ENCODE measurements at places on chromosomes 2 and 18.

- no peak for DNase-seq
These were observed 4.1 kb downstream of the RAPGEF4 start for GRCh38 chr2:172739661-172740266.

DNA sequence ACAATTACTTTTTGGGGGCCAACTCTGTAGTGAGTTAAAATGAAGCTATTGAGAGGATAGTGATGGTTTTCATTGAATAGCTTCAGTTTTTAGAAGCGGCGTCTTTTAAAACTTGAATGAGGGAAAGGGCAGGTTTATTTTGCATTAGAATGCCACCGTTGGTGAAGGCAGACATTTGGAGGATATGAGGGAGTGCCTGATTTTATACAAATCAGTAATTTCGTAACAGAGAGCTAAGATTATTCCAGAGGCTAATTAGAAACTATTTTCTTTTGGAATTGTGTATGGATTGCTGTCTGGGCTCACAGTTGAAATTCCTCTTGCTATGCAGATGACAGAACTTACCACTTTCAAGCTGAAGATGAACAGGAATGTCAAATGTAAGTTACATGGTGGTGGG lies 67.6 kb downstream of the ITGB1BP1 start:
- no peak for DNase-seq

DNA sequence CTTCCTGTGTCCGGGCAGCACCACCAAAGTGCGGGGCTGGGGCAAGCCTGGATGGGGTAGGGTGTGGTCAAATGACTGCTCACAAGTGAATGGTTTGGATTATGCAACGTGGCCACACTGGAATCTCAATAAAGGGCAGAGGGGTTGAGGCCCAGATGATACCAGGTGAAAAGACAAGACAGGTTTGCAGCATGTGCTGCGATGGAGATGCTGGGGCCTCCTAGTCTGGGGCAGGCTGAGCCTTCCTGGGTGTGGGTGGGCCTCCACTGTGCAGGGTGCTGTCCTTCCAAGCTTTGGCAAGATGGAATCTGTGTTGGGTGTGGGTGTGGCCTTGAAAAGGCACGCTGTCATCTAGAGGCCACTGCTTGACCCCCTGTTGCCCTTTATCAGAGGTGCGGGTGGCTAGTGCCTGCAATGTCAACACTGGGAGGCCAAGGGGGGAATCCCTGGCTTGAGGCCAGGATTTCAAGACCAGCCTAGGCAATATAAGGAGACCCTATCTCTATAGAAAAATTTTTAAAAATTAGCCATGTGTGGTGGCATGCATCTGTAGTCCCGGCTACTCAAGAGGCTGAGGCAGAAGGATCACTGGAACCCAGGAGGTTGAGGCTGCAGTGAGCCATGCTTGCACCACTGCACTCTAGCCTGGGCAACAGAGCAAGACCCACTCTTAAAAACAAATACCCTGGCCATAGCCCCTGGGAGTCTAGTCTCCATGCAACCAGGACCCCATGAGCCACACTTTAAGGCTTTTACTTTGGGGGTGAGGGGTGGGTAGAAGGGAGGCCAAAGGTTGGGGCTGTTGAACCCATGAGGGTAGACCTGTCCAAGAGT lies 13.8 kb downstream of the RRM2 start:
- no peak for DNase-seq

DNA sequence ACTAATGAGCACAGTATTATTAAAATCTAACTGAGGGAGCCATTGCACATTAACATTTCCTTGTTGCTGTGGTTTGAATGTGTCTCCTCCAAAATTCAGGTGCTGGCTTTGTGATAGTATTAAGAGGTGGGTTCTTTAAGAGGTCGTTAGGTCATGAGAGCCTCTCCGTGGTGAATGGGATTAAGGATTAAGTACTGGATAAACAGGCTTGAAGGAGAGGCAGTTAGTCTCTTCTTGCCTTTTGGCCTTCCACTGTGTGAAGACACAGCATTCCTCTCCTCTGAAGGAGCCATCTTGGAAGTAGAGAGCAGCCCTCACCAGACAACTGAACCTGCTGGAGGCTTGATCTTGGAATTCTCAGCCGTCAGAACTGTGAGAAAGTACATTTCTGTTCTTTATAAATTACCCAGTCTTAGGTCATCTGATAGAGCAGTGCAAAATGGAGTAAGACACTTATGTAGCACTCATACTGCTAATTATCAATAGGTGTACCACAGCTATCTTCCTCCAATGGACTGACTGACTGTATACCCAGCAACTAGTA lies 182.7 kb downstream of the MYO3B start:
- DNase-seq: no peak

- no peak for DNase-seq
These were observed 1.7 kb downstream of the ARHGAP28 start for GRCh38 chr18:6731222-6731596.

GRCh38 chr2:203993560-203993959 lies 57.0 kb downstream of the ICOS start:
- DNase-seq: no peak

DNA sequence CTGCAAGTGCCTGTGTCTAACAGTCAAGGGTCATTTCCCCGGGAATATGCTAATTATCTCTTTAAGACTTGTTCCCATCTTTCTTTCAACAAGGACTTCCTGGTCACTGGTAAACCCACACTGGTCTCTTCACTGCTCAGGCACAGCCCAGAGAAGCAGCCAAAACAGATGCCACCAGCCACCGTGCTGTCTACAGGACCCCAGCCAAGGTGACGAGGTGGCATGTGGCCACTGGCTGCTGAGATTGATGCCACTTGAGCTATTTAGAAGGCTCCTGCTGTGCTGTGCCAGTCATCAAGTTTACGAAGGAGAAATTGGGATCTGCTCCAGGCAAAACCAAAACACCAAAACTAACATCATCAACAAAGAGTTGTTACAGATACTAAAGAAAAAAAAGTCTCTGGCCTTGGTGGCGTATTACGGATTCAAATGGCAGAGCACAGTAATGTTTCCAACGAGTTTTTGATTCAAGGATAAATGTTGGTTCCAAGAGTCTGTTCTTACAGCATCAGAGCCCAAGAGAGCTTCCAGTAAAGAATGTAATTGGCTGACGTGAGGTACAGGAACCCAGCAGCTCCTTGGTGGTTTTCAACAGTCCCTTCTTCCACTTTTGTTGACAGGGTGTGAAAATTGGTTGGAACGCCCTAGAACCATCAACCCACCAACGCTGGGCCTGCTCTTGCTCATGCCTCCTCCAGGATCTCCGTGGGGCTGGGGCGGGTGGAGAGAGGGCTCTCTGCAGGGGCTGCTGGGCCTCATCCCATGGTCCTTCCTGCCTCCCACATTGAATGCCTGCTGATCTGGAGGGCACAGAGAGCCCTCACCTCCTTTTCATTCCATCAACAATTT lies 63.7 kb upstream of the ZCCHC2 start:
- DNase-seq: no peak

DNA sequence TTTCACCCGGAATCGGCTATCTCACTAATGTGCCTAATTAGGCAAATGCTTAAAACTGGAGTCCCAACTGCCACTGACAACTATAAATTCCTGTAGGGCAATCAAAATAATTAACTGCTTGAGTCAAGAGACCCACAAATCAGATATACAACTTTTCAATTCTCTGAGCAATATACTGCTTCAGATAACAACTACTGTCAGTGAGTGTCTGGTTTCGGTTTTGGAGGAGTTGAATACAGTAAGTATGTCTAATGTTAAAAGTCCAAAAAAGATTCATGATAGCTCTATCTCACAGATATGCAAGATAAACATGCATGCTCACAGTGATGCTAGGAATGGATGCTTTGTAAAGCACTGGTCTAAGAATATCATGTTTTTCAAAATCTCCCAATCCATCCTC lies 283.3 kb downstream of the NRXN1 start:
- no peak for DNase-seq

DNA sequence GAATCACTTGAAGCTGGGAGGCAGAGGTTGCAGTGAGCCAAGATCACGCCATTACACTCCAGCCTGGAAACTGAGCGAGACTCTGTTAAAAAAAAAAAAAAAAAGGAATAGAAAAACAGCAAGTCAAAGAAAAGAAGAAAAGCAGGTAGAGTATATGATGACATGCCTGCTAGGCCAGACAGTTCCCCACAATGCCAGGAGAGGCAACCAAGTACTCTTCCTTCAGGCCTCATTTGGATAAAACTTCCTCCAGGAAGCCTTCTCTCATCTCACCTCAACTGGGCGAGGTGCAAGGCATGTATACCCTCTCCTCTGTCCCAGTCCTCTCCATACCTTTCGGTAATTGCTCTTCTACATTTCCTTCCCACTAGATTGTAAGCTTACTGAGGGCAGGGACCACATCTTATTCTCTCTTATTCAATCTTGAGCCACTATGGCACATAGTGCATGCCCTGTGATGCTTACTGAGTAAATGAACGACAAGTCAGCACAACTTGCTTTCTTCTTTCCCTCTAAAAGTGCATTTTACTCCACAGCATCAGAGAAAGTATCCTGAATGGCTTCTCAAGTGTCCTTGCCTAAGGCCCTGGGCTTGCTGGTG lies 10.1 kb upstream of the SPRED2 start:
- DNase-seq: no peak

- DNase-seq: no peak
These were observed 65.0 kb downstream of the PPP4R1 start for GRCh38 chr18:9549405-9549804.

All from activated naive CD4-positive, alpha-beta T cell treated with anti-CD3 and anti-CD28 coated beads, Interleukin-2, amount 50 U/mL, for 16 hours (primary cell).